ENCODE measurements at places on chromosomes 13 and 19.

DNA sequence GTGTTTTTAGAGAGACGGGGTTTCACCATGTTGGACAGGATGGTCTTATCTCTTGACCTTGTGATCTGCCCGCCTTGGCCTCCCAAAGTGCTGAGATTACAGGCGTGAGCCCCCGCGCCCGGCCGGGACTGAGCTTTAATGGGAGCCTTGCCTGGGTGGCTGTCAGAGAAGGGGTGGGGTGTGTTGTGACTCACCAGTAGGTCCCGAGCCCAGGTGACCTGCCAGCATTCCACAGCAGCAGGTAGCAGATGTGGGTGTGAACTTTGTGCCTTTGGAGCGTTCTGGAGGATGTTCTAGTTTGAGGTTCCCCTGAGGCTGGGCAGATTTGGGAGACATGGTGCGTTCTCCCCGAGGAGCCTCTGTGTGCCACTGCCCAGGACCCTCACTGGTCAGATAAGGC is 7.1 kb upstream of the EPN1 start:
- H3K4me3 ChIP-seq = no peak overlapping the region
- H3K27ac ChIP-seq = no peak overlapping the region
- no peaks in the 10 kb centered on the region for H3K27me3 ChIP-seq
- no peaks in the 10 kb centered on the region for H3K4me1 ChIP-seq
- peaks cover 63% of the 10 kb centered on the region for H3K36me3 ChIP-seq
- DNase-seq = no peak

DNA sequence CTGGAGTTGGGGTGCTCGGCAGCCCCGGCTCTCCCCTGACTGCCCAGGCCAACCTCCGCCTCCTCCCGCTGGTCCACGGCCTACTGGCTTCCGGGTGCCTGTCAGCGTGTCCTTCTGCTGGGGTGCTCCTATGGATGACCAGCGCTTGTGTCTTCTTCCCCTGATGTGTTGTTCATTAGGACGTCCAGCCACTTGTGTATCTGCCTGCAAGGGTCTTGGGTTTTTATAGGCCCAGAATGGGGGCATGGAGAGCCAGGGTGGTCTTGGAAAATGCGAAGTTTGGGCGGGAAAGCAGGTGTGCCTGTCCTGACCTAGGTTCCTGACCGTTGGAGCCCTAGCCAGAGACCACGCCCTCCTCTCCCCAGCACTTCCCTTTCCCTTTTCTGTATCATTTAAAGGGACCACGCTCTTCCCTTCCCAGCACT is 139.8 kb downstream of the SLITRK5 start:
- no peaks in the 10 kb centered on the region for H3K27me3 ChIP-seq
- no peaks in the 10 kb centered on the region for H3K4me1 ChIP-seq
- H3K27ac ChIP-seq = no peak overlapping the region
- H3K4me3 ChIP-seq = no peak overlapping the region
- H3K36me3 ChIP-seq = no peaks in the 10 kb centered on the region

GRCh38 chr13:28426381-28426780 is 68.5 kb downstream of the FLT1 start:
- H3K4me1 ChIP-seq = no peaks in the 10 kb centered on the region
- no peaks in the 10 kb centered on the region for H3K27me3 ChIP-seq
- no peak overlapping the region for H3K27ac ChIP-seq
- H3K4me3 ChIP-seq = no peak overlapping the region
- peaks cover 7% of the 10 kb centered on the region for H3K36me3 ChIP-seq

- H3K4me3 ChIP-seq = no peak overlapping the region
- no peaks in the 10 kb centered on the region for H3K36me3 ChIP-seq
- H3K27ac ChIP-seq = no peak overlapping the region
- peaks cover 5% of the 10 kb centered on the region for H3K27me3 ChIP-seq
- peaks cover 4% of the 10 kb centered on the region for H3K4me1 ChIP-seq
These were observed 489 bp downstream of the NTF4 start for GRCh38 chr19:49064029-49064629.

DNA sequence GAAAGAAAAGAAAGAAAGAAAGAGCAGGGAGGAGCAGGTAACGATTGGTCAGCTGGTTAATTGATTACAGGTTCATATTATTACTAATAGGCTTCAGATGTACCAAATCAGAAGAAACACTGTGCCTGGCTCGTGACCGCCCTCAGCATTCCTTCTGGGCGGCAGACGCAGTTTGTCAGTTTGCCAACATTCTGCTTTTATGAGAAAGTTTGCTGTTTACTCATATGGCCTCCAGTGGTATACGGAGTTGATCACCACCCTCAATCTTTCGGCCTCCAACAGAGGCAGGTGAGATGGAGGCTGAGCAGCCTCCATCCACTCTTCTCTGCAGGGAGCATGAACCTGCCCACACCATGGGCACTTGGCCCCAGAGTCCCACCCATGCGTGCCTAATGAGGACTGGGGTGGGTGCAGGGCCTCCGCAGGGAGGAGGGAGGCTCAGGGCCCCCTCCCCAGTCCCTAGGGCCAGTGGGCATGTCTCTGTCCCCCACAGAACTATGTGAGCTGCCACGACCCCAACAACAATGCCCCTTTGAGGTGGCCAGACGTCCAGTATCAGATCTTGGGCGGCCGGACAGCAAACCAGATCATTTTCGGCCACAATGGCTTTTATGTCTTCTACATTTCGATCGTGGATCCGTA is 8.8 kb downstream of the PRR22 start:
- no peaks in the 10 kb centered on the region for H3K27me3 ChIP-seq
- DNase-seq = no peak
- H3K27ac ChIP-seq = no peak overlapping the region
- H3K36me3 ChIP-seq = no peaks in the 10 kb centered on the region
- H3K4me3 ChIP-seq = no peak overlapping the region

GRCh38 chr13:90447034-90447733 is 900.3 kb upstream of the MIR17HG start:
- no peaks in the 10 kb centered on the region for H3K27me3 ChIP-seq
- H3K4me1 ChIP-seq = no peaks in the 10 kb centered on the region
- DNase-seq = no peak

DNA sequence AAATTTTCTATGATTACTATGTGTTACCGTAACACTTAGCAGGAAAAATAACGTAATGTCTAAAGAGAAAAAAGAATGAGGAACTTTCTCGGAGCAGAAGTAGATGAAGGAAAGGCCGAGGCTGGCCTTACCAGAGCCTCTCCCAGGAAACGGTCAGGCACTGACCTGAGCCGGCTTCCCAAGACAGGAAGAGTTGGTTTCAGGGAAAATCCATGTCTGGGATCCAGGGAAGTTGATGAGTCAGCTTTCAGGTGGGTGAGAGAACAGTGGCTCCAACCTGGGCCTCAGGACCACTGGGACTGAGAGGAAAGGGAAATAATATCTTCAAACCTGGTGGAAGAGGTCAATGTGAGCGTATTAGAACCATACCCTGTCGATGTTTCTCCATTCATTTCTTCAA is 93.3 kb upstream of the UBL3 start:
- no peak overlapping the region for H3K27ac ChIP-seq
- H3K4me3 ChIP-seq = no peak overlapping the region
- H3K27me3 ChIP-seq = no peaks in the 10 kb centered on the region
- H3K4me1 ChIP-seq = 0 out of 2 replicates have a peak, but pooled peaks cover 3% of the 10 kb centered on the region
- H3K36me3 ChIP-seq = no peaks in the 10 kb centered on the region

GRCh38 chr13:79847882-79848592 is 367.1 kb downstream of the NDFIP2 start:
- no peaks in the 10 kb centered on the region for H3K27me3 ChIP-seq
- no peak for DNase-seq
- no peak overlapping the region for H3K4me3 ChIP-seq

GRCh38 chr13:46487748-46488147 is 65.2 kb upstream of the LRCH1 start:
- H3K27me3 ChIP-seq = no peaks in the 10 kb centered on the region
- H3K36me3 ChIP-seq = no peaks in the 10 kb centered on the region
- no peak for DNase-seq
- H3K4me3 ChIP-seq = no peak overlapping the region
- no peaks in the 10 kb centered on the region for H3K4me1 ChIP-seq
- no peak overlapping the region for H3K27ac ChIP-seq

- no peaks in the 10 kb centered on the region for H3K36me3 ChIP-seq
- H3K4me1 ChIP-seq = no peaks in the 10 kb centered on the region
- no peak overlapping the region for H3K27ac ChIP-seq
These were observed 166.5 kb downstream of the ZNF486 start for GRCh38 chr19:20333508-20333907.

DNA sequence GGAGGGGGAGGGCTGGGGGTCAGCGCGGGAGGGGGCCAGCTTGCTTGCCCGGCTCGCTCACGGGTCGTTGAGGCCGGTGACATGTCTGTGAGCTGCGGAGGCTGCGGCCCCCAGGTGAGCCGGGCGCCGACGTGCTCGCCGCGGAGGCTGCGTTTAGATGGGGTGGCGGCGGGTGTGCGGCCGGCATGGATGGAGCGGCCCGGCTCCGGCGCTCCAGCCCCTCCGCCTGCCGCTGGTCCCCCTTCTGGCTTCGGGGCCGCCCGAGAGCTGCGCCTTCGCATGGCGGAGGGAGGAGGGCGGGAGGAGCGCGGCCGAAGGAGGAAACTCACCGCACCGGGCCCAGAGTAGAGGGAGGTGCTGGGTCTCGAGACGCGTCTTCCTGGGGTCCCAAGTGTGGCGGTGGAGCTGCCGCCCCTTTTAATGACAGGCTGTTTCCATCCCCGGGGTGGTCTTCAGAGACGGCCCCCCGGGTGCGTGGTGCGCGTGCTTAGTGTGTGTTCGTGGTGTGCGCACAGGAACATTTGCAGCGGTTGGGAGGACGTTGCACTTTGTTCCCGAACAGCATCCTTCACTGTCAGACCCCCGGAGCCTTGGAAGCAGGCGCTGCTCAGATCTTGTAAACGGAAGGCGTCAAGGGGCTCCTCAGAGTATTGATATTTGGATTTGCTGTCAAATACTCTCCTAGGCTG is at the start of gene AKAP11:
AKAP11 (plus strand) TSS at position 38 of the 689 bp plus-strand sequence. CDS start 14,197 bp downstream, outside the sequence.
- no peak within 1 kb of the TSS for H3K27ac ChIP-seq
- DNase-seq = no peak
- H3K4me1 ChIP-seq = no peaks in the 10 kb centered on the region
- peak within 1 kb of the TSS; percentile 77 for H3K4me3 ChIP-seq
- H3K27me3 ChIP-seq = no peaks in the 10 kb centered on the region

DNA sequence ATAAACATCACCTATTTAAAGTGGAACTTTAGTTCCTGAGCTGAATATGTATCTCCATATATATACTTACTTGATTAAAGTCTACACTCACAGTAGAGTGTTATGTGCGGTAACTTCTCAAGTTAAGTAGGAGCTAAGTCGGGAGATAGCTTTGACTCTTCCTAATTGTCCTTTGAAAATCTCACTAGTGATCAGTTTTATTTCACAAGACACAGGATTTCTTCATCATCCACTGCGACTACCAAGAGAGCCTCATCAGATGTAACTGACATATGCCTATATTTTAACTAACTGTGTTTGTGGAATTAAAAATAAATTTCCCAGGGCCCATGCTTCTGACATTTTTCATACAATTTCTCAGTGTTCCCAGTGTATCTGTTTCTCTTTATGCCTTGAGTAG is 1664.0 kb downstream of the EFNB2 start:
- H3K36me3 ChIP-seq = no peaks in the 10 kb centered on the region
- no peak for DNase-seq
- no peak overlapping the region for H3K27ac ChIP-seq
- no peaks in the 10 kb centered on the region for H3K4me1 ChIP-seq
- no peaks in the 10 kb centered on the region for H3K27me3 ChIP-seq

- no peaks in the 10 kb centered on the region for H3K36me3 ChIP-seq
- H3K4me3 ChIP-seq = no peak overlapping the region
- no peaks in the 10 kb centered on the region for H3K4me1 ChIP-seq
- DNase-seq = no peak
- no peaks in the 10 kb centered on the region for H3K27me3 ChIP-seq
These were observed 92.6 kb upstream of the TM9SF2 start for GRCh38 chr13:99408703-99409000.

DNA sequence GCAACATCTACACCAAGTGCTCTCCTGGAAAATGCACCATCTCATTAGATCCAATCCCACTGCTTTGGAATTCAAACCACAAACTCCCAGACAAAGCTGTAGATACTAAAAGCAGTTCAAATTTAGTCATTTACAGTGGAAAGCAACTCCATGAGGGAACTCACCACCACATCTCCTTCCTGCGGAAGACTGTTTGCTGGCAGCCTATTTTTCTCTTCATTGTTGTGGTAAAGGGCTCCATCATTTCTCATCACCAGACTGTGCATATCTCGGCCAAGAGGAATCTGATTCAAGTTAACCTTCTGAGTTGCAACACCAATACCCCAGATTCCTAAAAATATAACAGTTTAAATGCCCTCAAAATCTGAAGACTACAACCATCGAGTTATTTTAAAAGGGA is 8.4 kb downstream of the SPRYD7 start:
- no peaks in the 10 kb centered on the region for H3K27me3 ChIP-seq
- DNase-seq = no peak
- no peaks in the 10 kb centered on the region for H3K4me1 ChIP-seq
- no peaks in the 10 kb centered on the region for H3K36me3 ChIP-seq
- H3K4me3 ChIP-seq = no peak overlapping the region
- no peak overlapping the region for H3K27ac ChIP-seq

- DNase-seq = no peak
- no peak overlapping the region for H3K4me3 ChIP-seq
- H3K4me1 ChIP-seq = no peaks in the 10 kb centered on the region
- no peak overlapping the region for H3K27ac ChIP-seq
These were observed 677.4 kb downstream of the SLITRK1 start for GRCh38 chr13:83204886-83205285.

DNA sequence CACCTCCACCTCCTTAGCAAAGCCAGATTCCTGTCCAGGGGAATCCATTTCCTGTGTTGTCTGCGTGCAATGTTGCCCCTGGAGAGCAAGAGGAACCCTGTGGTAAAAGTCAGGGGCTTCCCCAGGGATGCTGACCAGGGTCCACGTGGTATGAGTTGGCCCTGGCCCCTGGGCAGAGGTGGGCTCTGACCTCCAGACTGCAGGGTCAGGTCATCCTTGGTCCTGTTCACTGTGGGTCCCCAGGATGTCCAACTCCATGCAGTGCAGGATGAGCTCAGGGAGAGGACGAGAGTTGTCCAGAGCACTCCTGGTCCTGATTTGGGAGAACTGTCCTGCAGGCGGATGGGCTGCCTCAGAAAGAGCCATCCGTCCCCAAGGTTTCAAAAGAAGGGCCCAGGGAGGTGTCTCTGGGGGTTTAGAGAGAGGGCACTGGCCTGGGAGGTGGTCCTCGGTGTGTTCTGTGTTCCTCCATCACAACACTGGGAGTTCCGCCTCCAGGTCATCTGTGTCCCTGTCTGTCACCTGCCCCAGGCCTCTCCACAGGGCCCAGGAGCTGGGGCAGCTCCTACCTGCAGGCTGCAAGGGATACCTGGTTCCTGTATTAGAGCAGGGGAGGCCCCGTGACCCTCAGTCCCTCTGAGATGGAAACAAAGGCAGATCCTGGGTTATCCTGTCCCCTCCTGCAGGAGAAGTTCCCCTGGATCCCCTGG is 1.2 kb upstream of the CEACAM4 start:
- H3K4me1 ChIP-seq = no peaks in the 10 kb centered on the region
- H3K27me3 ChIP-seq = no peaks in the 10 kb centered on the region
- no peaks in the 10 kb centered on the region for H3K36me3 ChIP-seq

- no peaks in the 10 kb centered on the region for H3K36me3 ChIP-seq
- no peak overlapping the region for H3K4me3 ChIP-seq
- no peak for DNase-seq
- no peaks in the 10 kb centered on the region for H3K27me3 ChIP-seq
These were observed 164.2 kb downstream of the FOXO1 start for GRCh38 chr13:40502236-40502635.

- H3K4me3 ChIP-seq = no peak overlapping the region
- H3K27ac ChIP-seq = no peak overlapping the region
- no peak for DNase-seq
- no peaks in the 10 kb centered on the region for H3K36me3 ChIP-seq
- H3K27me3 ChIP-seq = no peaks in the 10 kb centered on the region
- H3K4me1 ChIP-seq = no peaks in the 10 kb centered on the region
These were observed 25.7 kb downstream of the ARL11 start for GRCh38 chr13:49654011-49654410.

Data from iPS DF 6.9 (cell line).